ENCODE measurements at places on chromosomes 1 and 21. TPM values are rescaled to one million over a fixed set of nuclear protein-coding genes. Genes with fewer than 3 reads are reported as not detected.

DNA sequence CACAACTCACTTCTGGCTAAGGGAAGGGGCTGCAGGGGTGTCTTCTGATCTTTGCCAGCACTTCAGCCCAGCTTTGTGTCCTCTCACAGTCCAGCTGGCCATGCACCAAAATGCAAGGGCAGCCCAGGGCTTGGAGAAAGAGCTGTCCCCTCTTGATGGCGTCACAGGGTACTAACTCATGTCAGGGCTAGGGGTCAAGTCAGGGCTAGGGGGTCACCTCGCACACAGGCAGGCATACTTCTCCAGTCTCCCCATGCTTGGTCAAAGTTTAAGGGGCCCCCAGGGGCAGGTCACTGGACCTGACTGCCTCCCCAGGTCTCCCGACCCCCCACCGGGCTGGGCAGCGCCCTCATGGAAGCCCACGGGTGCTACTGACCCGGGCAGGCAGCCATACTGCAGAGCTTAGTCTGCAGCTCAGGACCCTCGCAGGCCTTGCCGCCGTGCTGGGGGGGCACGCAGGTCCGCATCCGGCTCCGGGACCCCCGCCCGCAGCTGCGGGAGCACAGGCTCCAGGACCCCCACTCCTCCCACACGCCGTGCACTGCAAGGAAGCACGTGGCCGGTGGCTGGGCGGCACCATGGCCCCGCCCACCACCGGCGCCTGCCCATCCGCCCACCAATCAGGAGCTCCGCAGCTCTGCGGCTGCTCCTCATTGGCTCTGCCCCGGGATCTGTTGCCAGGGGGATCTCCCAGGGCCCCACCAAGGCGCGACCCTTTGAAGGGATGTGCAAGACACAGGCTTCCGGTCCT, 21.5 kb downstream of the ADGRB2 start:
- no peaks in the 10 kb centered on the region for H3K36me3 ChIP-seq
- no peak overlapping the region for H3K4me3 ChIP-seq
- peaks cover 14% of the 10 kb centered on the region for H3K4me1 ChIP-seq
- no peak for DNase-seq
- no peak overlapping the region for H3K27ac ChIP-seq

- H3K27me3 ChIP-seq = no peaks in the 10 kb centered on the region
- H3K36me3 ChIP-seq = peaks cover 64% of the 10 kb centered on the region
- H3K27ac ChIP-seq = peak overlapping the region; percentile 34
- H3K4me1 ChIP-seq = peaks cover 58% of the 10 kb centered on the region
- DNase-seq = no peak
Observed at GRCh38 chr1:41622859-41623732, 138.6 kb upstream of the EDN2 start.

DNA sequence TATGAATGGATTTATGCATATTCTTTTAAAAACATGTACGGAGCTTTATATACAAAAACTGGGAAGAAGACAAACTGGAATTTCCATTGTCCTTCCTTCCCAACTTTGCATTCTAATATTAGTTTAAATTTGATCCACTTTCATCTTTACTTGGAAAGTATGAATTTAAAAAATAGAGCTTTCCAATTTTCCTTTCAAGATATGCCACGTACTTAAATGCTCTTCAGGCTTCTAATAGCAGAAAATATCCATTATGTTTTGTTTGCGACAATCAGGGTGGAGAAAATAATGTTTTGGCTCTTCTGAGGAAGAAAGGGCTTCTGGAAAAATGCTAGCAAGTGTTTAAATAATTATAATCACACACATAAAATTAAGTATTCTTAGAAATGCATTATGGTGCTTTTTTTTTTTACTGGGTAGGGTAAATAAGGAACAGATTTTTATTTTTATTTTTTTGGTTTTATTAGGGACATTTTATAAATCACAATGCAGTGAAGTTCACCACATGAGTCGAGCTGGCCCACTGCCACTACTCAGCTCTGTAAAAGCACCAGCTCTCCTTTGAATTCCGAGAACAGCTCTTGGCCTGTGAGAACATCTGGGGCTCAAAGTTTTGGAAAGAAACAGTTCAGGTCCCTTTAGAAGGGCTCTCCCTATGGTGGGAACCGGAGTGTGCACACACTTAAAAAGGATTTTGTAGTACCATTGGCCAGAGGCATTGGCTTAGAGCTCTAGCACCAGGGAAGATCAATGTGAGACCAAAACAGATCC, 287.4 kb upstream of the LYPLAL1 start:
- H3K36me3 ChIP-seq = no peaks in the 10 kb centered on the region
- H3K27me3 ChIP-seq = no peaks in the 10 kb centered on the region
- H3K4me3 ChIP-seq = no peak overlapping the region

GRCh38 chr21:41958886-41959563, 5.2 kb upstream of the C2CD2 start:
- peaks cover 17% of the 10 kb centered on the region for H3K4me1 ChIP-seq
- H3K27ac ChIP-seq = no peak overlapping the region
- H3K27me3 ChIP-seq = peaks cover 17% of the 10 kb centered on the region

DNA sequence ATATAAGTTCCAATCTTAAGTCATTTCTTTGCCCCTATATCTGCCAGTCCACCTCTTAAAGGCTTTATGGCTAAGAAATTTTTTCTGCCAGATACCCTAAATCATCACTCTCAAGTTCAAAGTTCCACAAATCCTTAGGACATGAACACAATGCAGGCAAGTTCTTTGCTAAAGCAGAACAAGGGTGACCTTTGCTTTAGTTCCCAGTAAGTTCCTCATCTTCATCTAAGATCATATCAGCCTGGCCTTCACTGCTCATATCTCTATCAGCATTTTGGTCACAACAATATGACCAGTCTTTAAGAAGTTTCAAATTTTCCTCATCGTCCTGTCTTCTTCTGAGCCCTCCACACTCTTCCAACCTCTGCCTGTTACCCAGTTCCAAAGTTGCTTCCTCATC, 402.2 kb upstream of the RUNX1 start:
- DNase-seq = no peak
- no peak overlapping the region for H3K27ac ChIP-seq
- H3K4me1 ChIP-seq = no peaks in the 10 kb centered on the region
- no peak overlapping the region for H3K4me3 ChIP-seq
- no peaks in the 10 kb centered on the region for H3K36me3 ChIP-seq

DNA sequence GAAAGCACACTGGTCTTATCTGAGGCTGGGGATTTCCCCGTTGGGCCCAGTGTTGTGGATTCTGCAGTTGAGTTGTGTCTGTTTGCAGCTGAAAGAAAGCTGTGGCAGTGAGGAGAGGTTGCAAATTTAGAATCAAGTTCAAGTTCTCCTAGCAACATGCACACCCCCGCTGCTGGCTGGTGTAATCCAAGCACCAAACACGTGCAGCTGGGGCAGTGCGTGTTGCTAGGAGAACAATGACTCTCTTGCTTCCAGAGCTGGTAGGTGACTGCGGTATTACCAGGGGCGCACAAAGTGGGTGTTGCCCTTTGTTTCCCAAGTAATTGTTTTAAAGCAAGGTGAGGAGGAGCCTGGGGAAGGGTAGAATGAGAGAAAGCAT, 91.5 kb downstream of the IER5 start:
- peaks cover 4% of the 10 kb centered on the region for H3K27me3 ChIP-seq
- H3K4me3 ChIP-seq = no peak overlapping the region
- no peaks in the 10 kb centered on the region for H3K36me3 ChIP-seq
- DNase-seq = peak; percentile 78
- H3K27ac ChIP-seq = peak overlapping the region; percentile 29

DNA sequence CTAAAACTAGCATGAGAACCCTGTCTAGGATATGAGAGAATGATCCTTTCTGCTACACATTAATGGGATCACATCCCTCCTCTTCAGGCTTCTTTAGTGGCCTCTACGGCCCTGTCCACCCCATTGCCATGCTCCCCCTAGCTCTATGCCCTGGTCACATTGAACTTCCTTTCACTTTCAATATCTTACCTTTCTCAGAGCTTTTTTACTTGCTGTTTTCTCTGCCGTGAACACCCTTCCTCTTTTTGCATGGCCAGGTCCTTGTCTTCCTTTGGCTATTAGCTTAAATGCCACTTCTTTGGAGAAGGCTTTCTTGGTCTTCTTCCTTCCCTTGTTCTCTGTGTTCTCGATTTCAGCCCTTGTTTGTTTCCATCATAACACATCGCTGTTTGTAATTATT, 97.4 kb downstream of the GIPC2 start:
- H3K4me3 ChIP-seq = peak overlapping the region; percentile 43
- peak overlapping the region; percentile 37 for H3K27ac ChIP-seq
- H3K4me1 ChIP-seq = peaks cover 17% of the 10 kb centered on the region
- H3K36me3 ChIP-seq = no peaks in the 10 kb centered on the region
- no peak for DNase-seq
- H3K27me3 ChIP-seq = peaks cover 2% of the 10 kb centered on the region

GRCh38 chr1:2556678-2557481, 709 bp downstream of the TNFRSF14 start:
- H3K4me1 ChIP-seq = peaks cover 39% of the 10 kb centered on the region
- H3K27me3 ChIP-seq = no peaks in the 10 kb centered on the region

DNA sequence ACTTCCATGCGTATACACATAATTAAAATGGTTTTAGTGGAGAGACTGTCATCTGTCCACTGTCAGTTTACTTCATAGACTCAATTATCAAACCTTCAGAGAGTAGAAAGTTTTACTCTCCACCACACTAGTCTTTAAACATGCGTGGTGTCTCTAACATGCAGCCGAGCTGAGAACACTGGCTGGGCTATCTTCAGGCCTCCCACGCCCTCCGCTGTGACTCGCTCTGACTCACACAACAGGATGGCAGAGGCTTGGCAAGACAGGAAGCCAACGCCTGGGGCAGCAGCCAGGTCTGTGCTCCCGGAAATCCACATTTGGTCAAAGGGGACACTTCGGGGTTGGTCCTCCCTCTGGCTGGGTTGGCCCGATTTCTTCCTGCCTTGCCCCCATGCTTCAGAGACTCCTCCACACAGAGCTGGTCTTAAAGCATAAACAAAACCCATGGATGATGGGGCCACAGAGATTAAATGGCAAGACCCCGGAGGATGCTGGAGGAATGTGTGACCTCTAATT, 22.7 kb upstream of the IFNGR2 start:
- peak overlapping the region; percentile 88 for H3K27ac ChIP-seq
- H3K27me3 ChIP-seq = peaks cover 4% of the 10 kb centered on the region
- peaks cover 62% of the 10 kb centered on the region for H3K4me1 ChIP-seq
- no peaks in the 10 kb centered on the region for H3K36me3 ChIP-seq
- peak; percentile 96 for DNase-seq
- H3K4me3 ChIP-seq = peak overlapping the region; percentile 19

GRCh38 chr21:35426469-35426868, 377.4 kb upstream of the RUNX1 start:
- peaks cover 7% of the 10 kb centered on the region for H3K27me3 ChIP-seq
- DNase-seq = no peak
- peak overlapping the region; percentile 13 for H3K27ac ChIP-seq
- H3K4me3 ChIP-seq = no peak overlapping the region

- no peak overlapping the region for H3K4me3 ChIP-seq
- DNase-seq = no peak
- H3K27me3 ChIP-seq = peaks cover 4% of the 10 kb centered on the region
Observed at GRCh38 chr1:93702111-93702827, 20.6 kb upstream of the BCAR3 start.

- H3K36me3 ChIP-seq = peaks cover 31% of the 10 kb centered on the region
- DNase-seq = no peak
- H3K27ac ChIP-seq = peak overlapping the region; percentile 37
- no peak overlapping the region for H3K4me3 ChIP-seq
Observed at GRCh38 chr1:206696812-206697585, 12.3 kb downstream of the MAPKAPK2 start.

DNA sequence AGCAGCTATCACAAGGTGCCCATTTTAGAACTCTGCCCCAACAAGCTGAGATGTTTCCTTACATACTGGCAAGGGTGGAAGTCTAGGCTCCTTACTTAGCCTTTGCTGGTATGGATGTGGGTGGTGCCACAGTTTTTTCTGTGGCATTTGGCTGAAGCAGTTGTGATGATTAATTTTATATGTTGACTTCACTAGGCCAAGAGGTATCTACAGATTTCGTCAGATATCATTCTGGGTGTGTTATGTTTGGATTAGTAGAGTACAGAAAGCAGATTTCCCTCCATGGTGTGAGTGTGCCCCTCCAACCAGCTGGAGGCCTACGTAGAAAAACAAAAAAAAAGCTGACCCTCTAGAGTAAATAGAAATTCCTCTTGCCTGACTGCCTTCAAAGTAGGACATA, 317.0 kb downstream of the BARHL2 start:
- no peaks in the 10 kb centered on the region for H3K36me3 ChIP-seq
- DNase-seq = no peak
- peaks cover 12% of the 10 kb centered on the region for H3K27me3 ChIP-seq
- no peak overlapping the region for H3K27ac ChIP-seq

- peak overlapping the region; percentile 86 for H3K27ac ChIP-seq
- DNase-seq = peak; percentile 75
- H3K27me3 ChIP-seq = no peaks in the 10 kb centered on the region
- peaks cover 55% of the 10 kb centered on the region for H3K4me1 ChIP-seq
- peaks cover 26% of the 10 kb centered on the region for H3K36me3 ChIP-seq
- H3K4me3 ChIP-seq = peak overlapping the region; percentile 84
Observed at GRCh38 chr1:151047925-151048644, 534 bp downstream of the C1orf56 start.

DNA sequence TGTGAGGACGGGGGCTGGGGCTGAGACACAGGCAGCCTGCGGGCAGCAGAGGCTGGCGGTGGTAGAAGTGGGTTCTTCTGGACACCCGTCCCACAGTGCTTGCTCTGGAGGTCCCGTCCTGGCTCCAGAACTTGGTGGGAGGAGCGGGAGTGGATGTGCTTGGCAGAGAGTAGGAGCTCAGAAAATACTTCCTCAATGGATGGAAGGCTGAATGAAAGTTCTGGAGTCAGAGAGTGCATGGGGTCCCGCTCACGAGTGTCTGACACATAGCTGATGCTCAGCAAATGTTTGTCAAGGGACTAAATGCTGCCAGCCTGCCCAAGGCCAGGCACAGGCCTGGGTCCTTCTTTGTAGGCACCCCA, 13.4 kb upstream of the NES start:
- H3K36me3 ChIP-seq = no peaks in the 10 kb centered on the region
- peaks cover 22% of the 10 kb centered on the region for H3K4me1 ChIP-seq
- H3K4me3 ChIP-seq = no peak overlapping the region

DNA sequence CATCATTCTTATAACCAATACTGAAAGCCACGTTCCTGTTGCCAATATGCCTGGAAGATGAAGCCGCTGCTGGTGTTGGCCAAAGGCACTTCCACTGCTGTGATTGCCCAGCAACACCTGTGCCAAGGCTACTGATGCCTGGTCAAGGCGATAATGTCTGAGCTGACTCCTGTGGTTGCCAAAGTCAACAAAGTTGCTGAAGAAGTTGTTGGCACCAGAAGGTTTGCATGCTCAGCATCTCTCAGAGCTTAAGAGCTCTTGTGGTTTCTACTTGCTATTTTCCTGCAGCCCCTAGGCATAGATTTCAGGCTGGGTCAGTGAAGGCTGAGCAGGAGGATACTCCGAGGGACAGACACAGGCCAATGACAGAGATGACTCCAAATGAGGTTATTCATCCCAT, 63.4 kb upstream of the RAB3GAP2 start:
- H3K4me1 ChIP-seq = no peaks in the 10 kb centered on the region
- DNase-seq = no peak
- no peak overlapping the region for H3K4me3 ChIP-seq
- no peaks in the 10 kb centered on the region for H3K36me3 ChIP-seq
- H3K27me3 ChIP-seq = peaks cover 8% of the 10 kb centered on the region
- no peak overlapping the region for H3K27ac ChIP-seq

The RYR2 gene
- 0.04 TPM for total RNA-seq

The MPL gene
- not detected for total RNA-seq

The EYA3 gene
- 30.1 TPM for total RNA-seq

The CA6 gene
- 0.27 TPM for total RNA-seq

The OPTC gene
- total RNA-seq = not detected

The GCSAML gene
- total RNA-seq = 0.09 TPM

The A3GALT2 gene
- total RNA-seq = not detected

The PTPN7 gene
- 221 TPM for total RNA-seq

The CYP4X1 gene
- total RNA-seq = not detected

The RGS18 gene
- not detected for total RNA-seq

The C1orf87 gene
- not detected for total RNA-seq

The AGL gene
- 18.3 TPM for total RNA-seq

The RNU11 gene
- total RNA-seq = not detected

The OR2T2 gene
- not detected for total RNA-seq
